Activated CD4-positive, alpha-beta T cell treated with anti-CD3 and anti-CD28 coated beads for 1 hour (primary cell): ENCODE measurements at places on chromosomes 6 and 20.

GRCh38 chr6:70130865-70131264 lies 172.0 kb downstream of the COL9A1 start:
- no peak for DNase-seq

DNA sequence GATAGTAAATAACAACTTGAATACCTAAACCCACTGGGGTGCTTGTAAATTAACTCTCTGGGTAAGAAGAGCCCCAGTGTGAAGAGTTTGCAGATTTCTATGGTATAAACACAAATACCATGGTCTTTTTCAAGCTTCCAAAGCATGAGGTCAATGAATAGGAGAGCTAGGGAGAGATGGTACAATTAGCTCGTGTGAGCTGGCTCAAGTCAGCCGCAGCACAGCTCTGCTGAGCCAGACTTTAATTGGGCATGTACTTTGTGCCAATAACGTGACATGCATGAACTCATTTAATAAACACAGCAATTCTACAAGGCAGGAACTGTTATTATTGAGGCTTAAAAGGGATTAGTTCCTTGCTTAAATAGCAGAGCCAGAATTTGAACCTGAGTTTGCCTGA lies 684.2 kb downstream of the KIF16B start:
- no peak for DNase-seq

- DNase-seq = no peak
Observed at GRCh38 chr20:36532822-36533221, 8.5 kb upstream of the MYL9 start.

GRCh38 chr6:24448828-24449525 lies 40.4 kb downstream of the GPLD1 start:
- DNase-seq = no peak

DNA sequence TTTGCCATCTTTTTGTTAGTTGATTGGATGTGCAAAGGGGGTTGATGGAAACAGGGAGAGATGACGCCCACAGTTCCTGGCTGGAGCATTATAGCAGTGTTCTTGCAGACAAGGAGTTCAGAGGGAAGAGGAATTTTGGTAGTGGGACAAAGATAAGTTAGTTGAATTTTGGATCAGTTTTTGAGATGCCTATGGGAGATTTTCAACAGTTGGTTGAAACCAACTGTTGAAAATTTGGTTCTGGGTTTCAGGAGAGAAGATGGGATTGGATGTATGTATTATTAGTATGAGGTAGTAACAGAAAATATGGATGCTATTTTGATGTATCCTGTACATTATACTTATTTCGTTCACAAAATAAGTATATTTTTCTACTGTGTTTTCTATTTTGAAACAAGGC lies 274.2 kb downstream of the CDKAL1 start:
- DNase-seq = no peak
